ENCODE measurements at places on chromosomes 16 and 17.

GRCh38 chr16:75860326-75861053 lies 134.2 kb upstream of the CPHXL start:
- DNase-seq, result no peak

DNA sequence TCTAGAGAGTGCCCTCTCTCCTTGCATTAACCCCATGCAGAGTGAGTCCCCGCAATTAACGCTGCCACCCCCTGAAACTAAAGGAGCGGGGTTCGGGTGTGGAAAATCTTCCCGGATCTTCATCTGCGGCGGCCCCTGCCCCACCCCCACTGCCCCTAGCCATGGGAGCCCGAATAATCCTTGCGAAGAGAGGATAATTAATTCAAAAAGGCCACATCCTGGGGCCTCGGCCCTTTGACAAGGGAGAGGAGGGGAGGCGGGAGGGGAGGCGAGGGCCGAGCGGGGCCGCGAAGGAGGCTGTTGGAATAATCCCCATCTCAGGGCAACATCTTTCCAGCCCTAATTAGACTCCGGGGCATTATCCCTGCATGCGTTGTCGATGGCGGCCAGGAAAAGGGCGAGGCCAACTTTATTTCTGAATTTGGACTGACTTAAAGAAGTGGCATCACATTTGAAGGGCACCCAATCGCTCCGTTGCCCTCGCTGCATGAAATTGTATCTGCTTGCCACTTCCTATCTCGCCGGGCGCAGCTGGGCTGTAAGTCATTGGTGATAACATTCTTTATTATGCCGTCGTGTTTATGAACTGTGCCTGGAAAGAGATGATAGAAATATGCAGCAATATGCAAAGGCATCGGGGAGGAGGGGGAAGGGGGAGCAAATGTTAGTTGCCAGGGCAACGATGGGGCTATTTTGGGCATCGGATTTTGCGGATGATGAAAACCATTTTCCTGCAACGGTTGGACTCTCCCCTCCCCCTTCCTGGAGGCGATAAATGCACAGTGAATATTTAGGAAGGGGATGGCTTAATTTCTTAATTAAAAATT lies 387.1 kb upstream of the TNRC6C start:
- no peak for DNase-seq

DNA sequence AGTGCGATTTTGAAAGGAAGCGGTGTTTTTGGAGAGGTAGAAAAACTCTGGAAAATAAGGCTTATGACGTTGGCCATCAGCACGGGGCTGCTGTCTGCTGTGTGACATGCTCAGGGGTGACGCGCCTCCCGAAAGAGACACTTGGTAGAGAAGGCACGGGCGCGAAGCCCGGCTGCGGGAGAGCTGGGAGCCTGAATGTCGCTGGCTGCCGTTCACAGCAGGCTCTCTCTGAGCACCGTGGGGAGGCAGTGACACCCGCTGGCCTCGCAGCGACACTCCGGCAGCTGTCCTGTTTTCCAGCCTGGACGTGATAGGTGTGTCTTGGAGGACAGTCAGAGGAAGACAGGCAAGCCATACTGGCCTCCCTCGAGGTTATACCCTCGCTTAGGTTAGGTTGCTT lies 759.1 kb upstream of the RBFOX1 start:
- DNase-seq, result no peak

DNA sequence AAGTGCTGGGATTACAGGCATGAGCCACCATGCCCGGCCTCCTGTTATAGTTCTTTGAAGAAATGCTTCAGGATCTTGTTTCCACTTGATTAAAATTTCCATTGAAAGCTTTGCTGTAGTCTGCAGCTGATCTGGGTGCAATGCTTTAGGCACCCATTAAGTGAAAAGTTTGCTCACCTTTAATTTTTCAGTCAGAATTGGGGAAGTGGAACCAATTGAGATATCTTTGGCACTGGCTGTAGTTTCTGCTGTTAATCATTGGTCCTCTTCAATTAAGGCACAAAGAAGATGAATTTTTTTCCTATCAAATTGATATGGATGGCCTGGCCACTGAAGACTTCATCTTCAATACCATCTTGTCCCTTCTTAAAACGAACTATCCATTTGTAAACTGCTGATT lies 336.1 kb upstream of the TBX2 start:
- no peak for DNase-seq

GRCh38 chr16:81366316-81366932 lies 51.7 kb downstream of the GAN start:
- no peak for DNase-seq

DNA sequence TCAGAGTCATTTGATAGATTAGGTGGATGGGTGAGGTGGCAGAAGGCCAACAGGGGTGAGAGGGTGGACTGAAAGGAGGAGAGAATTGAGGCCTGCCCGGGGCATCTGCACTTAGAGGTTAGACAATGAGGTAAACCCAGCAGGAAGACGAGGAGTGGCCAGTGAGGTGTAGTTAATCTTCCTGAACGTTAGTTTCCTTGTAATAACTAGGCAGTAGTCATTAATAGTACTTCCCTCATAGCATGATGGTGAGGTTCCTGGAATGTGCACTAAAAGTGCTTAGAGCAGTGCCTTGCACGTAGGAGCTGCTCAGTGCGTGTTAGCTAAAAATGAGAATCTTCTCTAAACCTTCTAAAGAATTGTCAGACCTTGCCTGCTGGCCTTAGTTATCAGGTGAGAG lies 13.5 kb upstream of the KSR1 start:
- no peak for DNase-seq

DNA sequence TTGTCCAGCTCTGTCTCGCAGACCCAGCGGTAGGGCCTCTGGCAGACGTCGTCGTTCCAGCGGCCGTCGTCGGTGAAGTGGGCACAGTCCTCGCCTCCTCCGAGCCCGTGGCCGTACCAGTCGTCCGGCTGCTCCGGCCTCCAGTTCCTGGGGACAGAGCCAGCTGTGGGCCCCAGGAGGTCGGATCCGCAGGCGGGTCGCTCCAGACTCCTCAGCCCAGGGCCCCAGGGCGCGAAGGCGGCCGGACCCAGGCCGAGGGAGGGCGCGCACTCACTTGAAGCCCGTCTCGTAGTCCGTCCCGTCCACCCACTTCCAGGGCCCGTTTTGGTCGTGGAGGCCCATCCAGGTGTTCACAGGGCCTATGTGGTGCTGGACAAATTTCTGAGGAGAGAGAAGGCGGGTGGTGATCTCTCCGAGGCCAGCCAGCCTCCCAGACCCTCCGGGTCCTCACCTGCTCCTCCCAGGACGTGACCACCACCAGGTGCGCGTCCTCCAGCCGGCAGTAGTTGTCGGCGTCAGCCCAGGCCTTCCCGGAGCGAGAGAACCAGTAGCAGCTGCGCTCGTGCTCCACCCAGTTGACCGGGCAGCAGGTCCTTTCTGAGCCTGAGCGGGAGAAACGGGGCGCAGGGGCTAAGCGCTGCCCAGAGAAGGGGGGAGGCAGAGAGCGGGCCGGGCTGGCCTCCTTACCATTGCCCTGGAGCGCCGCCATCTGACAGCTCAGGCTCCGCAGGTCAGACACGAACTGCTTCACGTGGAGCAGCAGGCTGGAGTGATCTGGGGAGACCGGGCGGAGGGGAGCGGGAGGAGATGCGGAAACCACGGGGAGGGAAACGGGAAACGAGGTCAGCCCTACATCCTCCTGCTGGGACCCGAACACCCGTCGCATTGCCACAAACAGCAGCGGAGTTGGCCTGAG lies 5.2 kb downstream of the ASGR1 start:
- DNase-seq, result peak; percentile 13

Measured in stimulated activated CD4-positive, alpha-beta T cell treated with anti-CD3 and anti-CD28 coated beads, Interleukin-1b, Interleukin-23, amount 100 ng/mL, for 24 hours (primary cell).